ENCODE measurements at places on chromosomes 4 and X. TPM values are rescaled to one million over a fixed set of nuclear protein-coding genes. Genes with fewer than 3 reads are reported as not detected.
A peak's percentile ranks its signal among the peaks of the same experiment; 100 is the strongest.

The TEX13B gene
- not detected for total RNA-seq

The RHOXF1 gene
- total RNA-seq: not detected

DNA sequence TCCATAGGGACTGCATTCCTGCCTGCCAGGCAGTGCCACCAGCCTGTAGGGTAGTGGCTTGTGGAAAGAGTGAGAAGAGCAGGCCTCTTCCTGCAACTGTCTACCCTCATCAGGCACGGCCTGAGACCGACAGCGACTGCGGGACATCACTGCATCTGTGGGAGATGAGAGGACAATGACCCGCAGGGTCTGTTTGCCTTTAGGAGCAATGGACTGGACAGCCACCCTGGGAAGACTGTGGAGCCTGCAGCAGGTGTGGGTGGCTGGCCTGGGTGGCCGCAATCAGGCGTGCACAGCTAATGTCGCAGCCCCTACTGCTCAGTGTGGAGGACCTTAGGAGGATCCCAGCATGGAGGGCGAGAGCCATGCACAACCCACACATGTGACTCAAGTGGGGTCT, 227.9 kb downstream of the PTTG2 start:
- DNase-seq: no peak

DNA sequence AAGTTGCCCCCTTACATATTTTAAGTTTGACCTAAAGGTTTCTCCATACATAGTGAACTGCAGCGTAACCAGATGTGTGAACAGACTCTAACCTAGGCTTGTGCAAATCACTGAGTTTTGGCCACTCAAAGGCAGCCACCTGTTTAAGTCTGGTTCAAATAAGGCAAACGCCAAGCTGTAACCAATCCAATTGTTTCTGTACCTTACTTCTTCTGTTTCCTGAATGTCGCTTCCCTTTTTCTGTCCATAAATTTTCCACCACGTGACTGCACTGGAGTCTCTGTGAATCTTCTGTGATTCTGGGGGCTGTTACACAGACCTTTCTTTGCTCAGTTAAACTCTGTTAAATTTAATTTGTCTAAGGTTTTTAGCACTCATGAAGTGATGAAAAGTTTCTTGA, 618.8 kb downstream of the GLUD2 start:
- DNase-seq: no peak

GRCh38 chr4:109608879-109609278, 48.8 kb downstream of the MCUB start:
- DNase-seq: no peak

The PPP1R2C gene
- total RNA-seq: not detected

- DNase-seq: no peak
These were observed 73.1 kb downstream of the FAT1 start for GRCh38 chr4:186650401-186651180.

DNA sequence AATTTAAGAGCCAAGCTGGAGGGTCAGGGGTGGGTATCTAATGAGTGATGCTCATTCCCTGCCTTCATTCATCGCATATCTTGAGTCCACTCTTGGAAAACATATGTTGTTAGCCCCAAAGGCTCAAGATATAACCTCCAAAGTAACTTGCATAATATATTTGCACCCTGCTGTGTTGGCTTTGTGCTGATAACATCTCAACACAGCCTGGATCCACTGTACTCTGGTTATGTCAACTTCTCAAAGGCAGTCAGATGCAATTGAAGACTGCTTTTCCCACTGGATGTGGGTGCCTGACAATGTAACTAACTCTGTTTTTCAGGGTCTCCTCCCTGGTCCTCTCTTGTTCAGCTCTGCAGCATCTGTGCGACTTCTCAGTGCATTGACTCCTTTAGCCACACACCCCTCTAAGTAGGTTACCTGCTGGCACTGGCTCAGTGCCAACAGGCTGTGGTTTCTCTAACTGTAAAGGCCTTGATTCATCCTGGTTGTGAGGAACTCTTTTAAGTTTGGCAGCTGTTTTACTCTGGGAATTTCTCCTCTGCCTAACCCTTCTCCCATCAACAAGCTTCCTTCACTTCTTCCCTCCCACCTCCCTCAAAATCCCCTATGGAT, 28.1 kb downstream of the SLC16A2 start:
- no peak for DNase-seq

DNA sequence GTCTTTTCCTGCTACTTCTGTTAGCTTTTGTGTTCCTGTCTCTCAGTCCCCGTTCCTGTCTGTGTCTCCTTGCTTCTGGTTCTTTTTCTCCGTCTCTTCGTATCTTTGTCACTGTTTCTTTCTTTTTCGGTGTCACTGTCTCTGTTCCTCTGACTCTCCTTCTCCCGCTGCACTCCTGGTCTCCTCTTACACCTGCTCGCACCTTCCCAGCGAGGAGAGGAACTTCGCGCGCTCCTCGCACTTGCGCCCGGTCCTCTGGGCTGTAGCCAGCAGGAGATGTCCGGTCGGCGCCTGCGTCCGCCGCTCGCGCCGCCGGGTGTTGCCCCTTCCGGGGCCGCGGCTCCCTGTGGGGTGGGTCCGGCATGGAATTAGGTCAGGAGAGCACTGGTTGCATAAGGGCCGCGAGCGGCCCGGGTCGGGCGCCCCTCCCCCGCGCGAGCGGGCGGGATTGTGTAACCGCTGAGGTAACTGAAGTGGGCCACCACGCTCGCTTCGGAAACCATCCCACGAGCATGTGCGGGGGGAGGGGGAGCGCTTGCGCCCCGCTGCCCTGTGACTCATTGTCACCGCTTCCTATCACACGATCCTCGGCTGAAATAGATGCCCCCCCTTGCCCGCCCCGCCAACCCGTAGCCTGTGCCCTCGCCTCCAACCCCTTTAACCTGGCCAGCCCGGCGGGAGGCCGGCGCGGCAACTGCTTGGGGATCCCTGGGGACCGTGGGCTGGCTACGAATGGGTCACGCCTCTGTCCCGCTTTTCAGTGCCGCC, 1.6 kb downstream of the LONRF3 start:
- peak; percentile 63 for DNase-seq

The FAM200B gene
- total RNA-seq: 24.6 TPM

GRCh38 chr4:164087733-164088132, 593.2 kb downstream of the TMA16 start:
- DNase-seq: no peak

The ENPP6 gene
- total RNA-seq: not detected

GRCh38 chrX:68424719-68425118, 8.6 kb downstream of the OPHN1 start:
- DNase-seq: no peak

DNA sequence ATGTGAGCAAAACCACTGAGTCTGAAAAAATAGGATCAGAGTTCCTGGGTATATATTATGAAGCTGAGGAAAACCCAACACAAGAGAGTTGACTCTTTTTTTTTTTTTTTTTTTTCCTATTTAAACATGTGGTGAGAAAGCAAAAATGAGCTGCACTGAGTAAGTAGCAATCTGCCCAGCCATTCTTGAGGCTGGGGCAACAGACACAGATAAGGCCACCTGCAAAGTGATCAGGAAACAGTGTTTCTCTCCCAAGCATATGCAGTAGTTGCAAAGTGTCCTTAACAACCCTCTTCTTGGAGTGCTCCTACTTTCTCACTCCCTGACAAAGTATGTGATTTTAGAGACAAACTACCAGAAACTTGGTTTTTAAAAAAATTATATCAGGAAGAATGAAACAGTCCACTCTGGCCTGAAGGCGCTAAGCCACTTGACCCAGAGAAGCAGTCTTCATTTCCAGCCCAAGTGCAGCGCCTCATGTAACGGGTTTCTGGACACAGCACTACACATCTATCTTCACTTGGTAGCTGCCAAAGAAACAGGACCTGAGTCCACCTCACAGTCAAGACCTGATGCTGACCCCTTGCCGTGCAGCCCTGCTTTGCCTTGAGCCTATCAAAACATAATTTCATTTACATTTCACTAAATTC, 124.6 kb upstream of the MAP3K15 start:
- no peak for DNase-seq

Data from endothelial cell of umbilical vein (primary cell).